ENCODE measurements at places on chromosomes 2 and 18.

GRCh38 chr18:54999016-54999415 is 39.8 kb upstream of the CCDC68 start:
- DNase-seq: no peak

DNA sequence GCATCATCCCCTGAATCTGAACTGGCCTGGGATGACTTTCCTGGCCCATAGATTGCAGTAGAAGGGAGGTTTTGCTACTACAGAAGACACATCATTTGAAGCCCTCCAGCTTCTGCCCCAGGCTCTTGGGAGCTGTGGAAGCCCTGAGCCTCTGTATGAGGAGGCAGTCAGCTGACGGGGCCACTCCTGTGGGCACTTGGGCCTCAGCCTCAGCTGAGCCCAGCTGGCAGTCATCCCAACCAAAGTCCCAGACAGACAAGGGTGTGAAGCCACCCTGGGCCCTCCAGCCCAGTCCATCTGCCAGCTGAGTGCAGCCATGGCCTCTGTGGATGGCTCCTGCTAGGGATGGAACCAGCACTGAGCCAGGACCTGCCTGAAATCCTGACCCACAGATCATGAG is 502.3 kb upstream of the HS6ST1 start:
- no peak for DNase-seq

DNA sequence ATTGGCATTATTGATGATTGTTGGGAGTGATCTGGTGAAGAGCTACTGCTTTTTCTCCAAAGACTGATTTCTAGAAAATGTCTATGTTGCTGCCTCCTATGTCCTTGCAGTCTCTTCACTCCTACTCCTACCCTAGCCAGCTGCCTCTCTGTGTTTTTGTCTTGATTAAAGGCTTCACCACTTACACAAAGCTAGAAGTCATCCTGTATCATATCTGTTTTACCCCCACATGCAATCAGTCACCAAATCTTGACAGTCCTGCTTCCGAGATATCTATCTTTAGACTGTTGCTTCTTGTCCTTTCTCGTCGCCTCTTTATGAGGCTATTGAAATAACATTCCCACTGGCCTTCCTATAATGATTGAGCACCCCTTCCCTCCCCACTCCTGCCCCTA is 84.5 kb upstream of the ITGA4 start:
- DNase-seq: no peak

- DNase-seq: peak; percentile 84
Observed at GRCh38 chr2:219029829-219030165, 11.5 kb downstream of the CFAP65 start.

- peak; percentile 64 for DNase-seq
Observed at GRCh38 chr2:29010946-29011345, 29.8 kb downstream of the TOGARAM2 start.

DNA sequence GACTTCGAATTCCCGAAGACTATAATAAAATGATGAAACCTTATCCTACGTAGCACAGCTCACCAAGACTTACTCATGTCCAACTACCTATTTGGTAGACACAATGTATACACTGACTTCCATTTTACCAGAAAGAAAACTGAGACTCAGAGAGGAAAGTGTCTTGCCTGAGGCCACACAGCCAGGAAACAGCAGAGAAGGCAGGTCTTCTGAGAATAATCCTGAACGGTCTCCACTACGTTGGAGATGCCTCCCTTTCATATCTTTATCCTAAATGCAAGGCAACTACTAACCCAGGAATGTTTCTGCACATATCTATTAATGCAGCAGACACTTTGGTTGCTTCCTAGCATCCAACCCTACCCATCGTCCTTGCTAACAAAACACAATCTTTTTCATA is 11.9 kb upstream of the FABP1 start:
- DNase-seq: no peak

DNA sequence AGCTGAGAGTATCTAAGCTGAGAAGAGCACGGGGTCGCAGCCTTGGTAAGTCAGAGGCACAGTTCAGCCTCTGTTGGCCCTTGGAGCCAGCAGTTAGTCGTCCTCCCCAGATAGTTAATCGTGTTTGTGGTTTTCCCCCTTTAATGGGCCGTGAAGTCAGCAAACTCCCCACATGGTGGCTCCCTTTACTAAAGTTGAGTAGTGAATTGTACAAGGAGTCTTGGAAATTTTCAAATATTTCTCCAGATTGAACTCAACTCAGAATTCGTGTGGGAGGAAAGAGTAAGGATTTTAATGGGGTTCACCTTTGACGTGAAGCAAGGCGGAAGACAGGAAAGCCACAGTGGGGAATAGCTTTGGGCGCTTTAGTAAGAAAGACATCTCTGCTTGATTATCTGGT is 2.4 kb upstream of the ADCYAP1 start:
- no peak for DNase-seq

- no peak for DNase-seq
Observed at GRCh38 chr2:156576005-156576404, 139.8 kb downstream of the GPD2 start.

GRCh38 chr2:241692448-241692847 is 5.8 kb upstream of the DTYMK start:
- no peak for DNase-seq

DNA sequence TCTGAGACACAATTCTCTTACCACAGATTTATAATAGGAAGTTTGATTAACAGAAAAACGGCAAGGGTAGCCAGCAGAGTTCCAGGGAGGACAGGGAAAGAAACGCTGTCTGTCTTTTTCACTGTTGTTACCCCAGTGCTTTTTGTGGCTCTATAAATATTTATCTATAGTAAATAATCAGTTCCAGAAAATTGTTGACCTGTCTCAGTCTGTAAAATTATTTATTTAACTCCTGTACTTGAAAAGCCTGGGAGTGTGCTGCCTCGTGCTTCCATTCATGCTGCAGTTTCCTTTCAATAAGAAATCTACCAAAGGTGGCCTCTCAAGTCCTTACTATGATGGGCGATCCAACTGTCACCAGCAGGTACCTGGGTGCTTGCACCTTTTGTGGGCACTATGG is 102.9 kb downstream of the ETAA1 start:
- no peak for DNase-seq

GRCh38 chr18:31574359-31574758 is 17.3 kb upstream of the TTR start:
- DNase-seq: no peak

DNA sequence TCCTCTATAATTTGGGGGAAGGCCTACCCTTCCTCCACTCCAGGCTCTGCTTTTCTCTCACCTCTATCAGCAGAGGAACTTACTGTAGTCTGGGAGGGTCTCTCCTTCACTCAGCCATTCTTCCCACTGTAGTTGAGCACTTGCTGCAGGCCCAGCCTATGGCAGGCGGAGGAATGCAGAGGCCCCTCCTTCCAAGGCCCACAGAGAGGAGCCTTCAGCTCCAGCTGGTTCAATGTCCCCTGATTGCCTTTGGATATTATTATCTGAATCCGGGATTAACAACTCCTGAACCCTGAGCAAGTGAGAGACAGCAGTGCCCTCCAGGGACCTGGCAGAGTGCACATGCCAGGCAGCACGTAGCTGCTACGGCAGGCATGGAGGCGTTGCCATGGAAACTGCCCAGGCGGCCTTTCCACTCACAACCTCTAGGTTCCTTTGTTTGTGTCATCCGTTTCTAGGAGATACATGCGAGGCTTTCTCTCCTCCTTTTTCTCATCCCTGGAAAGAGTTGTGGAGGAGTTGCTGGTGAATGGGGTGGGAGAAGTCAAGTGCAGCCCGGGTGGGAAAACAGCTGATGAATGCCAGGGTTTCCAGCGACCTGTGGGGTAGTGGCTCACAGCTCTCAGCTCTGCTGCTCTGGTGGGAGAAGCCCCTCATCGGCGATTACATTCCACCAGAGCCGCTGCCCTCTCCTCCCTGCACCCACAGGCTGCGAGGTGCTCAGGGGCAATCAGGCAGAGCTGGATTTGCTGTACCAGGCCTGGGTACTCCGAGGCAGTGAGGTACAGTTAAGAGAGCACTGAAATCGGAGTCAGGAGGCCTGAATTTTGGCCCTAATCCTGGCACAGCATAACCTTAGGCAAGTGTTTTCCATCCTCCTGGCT is 55.3 kb upstream of the HK2 start:
- DNase-seq: no peak

DNA sequence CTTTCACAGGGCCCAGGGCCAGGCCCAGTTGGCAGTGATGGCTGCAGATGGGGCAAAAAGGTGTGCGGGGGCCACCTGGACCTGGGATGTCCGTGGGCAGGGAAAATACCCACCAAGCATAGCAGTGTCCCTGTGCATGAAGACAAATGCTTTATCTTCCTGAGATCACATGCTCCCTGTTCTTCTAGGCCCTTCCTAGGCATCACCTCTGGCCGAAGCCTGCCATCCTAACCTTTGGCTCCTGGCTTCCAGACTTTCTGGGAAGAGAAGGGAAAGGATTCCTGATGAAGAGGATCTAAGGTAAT is 105.0 kb upstream of the SMAD2 start:
- DNase-seq: no peak

DNA sequence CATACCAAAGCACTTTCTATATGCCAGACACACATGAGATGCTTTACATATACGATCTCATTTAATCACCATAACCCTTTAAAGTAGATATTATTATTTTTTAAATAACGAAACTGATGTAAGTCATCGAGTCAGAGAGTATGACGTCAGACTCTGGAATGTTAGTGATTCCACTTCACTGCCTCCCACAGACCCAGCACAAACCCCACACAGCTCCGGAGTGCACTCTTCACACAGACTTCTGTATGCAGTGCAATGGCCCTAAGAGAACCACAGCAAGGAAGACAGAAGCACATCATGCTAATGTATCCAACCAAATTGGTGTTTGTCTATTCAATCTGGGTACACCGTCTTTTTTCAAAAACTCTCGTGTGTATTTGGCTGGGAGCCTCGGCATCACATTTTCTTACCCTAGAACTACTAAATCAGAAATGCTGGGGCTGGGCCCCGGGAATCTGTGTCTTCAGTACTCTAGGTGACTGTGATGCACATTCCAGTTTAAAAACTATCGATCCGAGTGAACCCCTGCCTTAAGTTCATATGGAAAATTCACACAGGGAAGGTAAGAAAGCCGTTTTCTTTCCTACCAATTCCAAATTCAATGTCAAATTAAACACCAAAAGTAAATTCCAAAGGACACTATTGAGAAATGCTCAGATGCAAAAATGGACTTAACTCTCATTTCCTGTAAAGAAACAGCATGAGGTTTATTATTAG is 117.7 kb upstream of the ACVR1C start:
- DNase-seq: no peak

DNA sequence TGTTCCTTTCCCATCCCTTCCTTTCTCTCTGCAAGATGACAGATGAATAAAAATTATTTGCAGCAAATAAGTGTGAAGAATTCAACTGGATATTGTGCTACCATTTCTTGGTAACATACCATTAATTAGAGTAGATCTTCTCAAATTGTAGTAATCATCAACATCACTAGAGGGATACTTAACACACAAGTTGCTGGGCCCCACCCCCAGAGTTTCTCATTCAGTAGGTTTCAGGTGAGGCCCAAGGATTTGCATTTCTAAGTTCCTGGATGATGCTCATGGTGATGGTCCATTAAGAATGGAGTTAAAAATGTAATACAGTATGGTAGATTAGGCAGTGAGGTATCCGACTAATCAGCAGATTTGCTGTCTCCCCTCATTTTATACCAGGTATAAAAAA is 594.0 kb downstream of the ERBB4 start:
- DNase-seq: no peak

DNA sequence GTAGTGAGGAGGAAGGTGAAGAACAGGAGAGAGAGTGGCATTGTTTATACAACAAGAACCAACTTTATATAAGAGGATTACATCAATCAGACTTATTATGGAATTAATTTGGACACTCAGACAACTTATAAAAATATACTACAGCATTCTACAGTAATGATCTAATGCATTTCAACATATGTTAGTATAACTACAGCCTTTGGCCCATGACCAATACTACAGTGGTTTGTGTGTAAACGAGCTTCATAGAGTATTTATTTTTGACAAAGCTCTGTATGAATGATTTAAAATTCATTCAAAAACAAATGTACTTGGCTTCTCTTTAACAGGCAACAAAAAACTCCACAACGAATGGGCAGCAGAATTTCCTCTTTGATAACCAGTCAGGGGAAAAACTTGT is 72.8 kb downstream of the ZNF521 start:
- no peak for DNase-seq

DNA sequence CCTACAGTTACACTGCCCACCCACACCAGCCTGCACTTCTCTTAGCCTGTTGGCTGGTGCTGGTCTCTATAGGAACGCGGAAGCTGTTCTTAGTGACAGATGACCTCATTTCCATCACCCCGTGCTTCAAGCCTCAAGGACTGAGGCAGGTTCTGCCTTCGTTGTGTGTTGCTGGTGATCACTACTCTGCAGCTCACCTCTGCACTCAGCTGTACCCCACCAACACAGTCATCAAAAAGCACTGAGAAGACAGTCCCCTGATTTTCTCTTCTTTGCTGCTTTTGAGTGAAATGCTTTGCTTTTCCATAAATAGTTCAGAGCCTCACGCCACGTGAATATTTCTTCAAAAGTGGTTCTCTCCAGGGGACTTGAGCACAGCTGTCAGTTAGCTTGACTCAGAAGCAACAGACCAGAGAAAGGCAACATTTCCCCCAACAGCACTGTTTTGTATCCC is 225.7 kb upstream of the CCDC150 start:
- no peak for DNase-seq

GRCh38 chr2:134462275-134462674 is 208.4 kb downstream of the MGAT5 start:
- no peak for DNase-seq

- no peak for DNase-seq
Observed at GRCh38 chr2:144003460-144004075, 516.4 kb downstream of the ZEB2 start.

GRCh38 chr2:45925636-45926366 is 274.3 kb downstream of the PRKCE start:
- no peak for DNase-seq

DNA sequence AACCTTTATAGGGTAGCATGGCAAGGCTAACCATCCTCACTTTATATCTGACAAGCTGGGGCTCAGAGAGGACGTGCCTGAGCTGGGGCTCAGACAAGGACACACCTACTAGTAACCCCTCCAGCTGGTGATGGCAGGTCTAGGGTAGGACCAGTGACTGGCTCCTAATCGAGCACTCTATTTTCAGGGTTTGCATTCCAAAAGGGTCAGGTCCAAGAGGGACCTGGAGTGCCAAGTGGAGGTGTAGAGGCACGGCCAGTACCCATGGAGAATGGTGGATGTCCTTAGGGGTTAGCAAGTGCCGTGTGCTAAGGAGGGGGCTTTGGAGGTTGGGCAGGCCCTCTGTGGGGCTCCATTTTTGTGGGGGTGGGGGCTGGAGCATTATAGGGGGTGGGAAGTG is 1.2 kb upstream of the DES start:
- no peak for DNase-seq

- DNase-seq: no peak
Observed at GRCh38 chr2:223751012-223751411, 86.4 kb downstream of the AP1S3 start.

GRCh38 chr2:207214446-207214845 is 48.7 kb upstream of the KLF7 start:
- DNase-seq: no peak

- DNase-seq: no peak
Observed at GRCh38 chr18:62399781-62400308, 74.7 kb downstream of the TNFRSF11A start.

- DNase-seq: no peak
Observed at GRCh38 chr2:188937228-188938220, 36.6 kb upstream of the COL3A1 start.

All from CD4-positive, alpha-beta T cell treated with Interleukin-17A for 4 hours (primary cell).